ENCODE measurements at places on chromosomes 11 and 22. TPM values are rescaled to one million over a fixed set of nuclear protein-coding genes. Genes with fewer than 3 reads are reported as not detected.
A peak's percentile ranks its signal among the peaks of the same experiment; 100 is the strongest.

DNA sequence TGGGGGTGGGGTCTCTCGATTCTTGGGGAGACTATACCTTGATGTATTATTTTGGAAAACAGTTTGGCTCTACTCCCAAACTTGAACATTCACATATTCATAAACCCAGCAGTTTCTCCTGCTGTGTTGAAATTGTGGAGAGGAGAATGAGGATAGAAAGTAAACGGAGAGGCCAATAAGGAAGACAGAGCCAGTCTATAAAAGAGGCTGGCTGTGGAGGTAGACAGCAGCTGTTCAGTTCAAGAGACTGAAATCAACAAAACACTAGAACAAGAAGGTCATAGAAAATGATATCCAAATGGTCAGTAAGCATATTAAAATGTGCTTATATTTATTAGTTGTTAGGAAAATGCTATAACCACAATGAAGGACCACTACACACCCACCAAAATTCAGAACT is 1.9 kb upstream of the MOGAT2 start:
- no peak overlapping the region for H3K4me3 ChIP-seq
- no peaks in the 10 kb centered on the region for H3K4me1 ChIP-seq
- H3K36me3 ChIP-seq, result no peaks in the 10 kb centered on the region
- no peak for DNase-seq
- H3K27ac ChIP-seq, result no peak overlapping the region
- H3K27me3 ChIP-seq, result no peaks in the 10 kb centered on the region

GRCh38 chr22:45446216-45446615 is 32.7 kb downstream of the RIBC2 start:
- no peak for DNase-seq
- H3K36me3 ChIP-seq, result no peaks in the 10 kb centered on the region
- H3K4me1 ChIP-seq, result no peaks in the 10 kb centered on the region
- H3K27ac ChIP-seq, result no peak overlapping the region

DNA sequence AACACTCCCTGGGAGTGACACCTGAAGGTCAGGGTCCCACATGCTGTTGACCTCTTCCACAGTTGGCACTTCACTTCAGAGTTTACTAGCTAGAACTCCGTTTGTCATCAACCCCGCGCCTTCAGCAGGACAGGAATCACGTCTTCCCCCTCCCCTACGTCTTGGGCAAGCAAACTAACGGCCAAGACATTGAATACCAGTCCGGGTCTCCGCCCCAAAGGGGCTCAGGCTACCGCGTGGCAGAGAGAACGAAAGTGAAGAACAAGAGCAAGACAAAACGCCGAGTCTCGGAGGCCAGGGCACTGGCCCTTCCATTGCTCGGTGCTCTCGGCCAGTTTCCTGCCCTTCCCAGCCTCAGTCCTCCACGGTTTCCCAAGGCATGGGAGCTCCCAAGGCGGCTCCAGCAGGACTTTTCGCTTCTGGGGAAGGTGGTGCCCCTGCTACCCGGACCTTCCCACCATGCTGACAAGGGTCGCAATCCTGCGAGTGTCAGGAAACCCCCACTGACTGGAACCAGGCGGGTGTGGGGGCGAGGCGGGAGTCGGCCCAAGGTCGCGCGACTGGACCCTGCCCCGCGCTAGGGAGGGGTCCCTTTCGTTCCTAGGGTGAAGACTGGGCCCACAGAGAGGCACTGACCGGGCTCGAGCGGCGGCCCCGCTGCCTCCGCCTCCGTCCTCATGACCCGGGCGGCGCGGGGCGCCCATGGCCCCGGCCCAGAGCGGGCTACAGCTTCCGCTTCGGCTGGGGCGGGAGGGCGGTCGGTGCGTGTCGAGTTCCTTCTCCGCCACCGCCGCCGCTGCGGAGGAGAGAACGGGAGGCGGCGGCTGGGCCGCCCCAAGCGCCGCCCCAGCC is at the start of gene GUCD1:
Gene GUCD1 (minus strand): TSS at position 826 of the 852 bp plus-strand sequence. CDS start 147 bp downstream, at position 679.
- H3K4me1 ChIP-seq, result peaks cover 14% of the 10 kb centered on the region
- peak within 1 kb of the TSS; percentile 99 for H3K27ac ChIP-seq
- no peaks in the 10 kb centered on the region for H3K27me3 ChIP-seq
- DNase-seq, result no peak
- peak within 1 kb of the TSS; percentile 83 for H3K4me3 ChIP-seq
- H3K36me3 ChIP-seq, result no peaks in the 10 kb centered on the region

INPPL1 gene
- 50.0 TPM for total RNA-seq

SLC15A3 gene
- total RNA-seq, result 12.9 TPM

- H3K36me3 ChIP-seq, result no peaks in the 10 kb centered on the region
- H3K27ac ChIP-seq, result no peak overlapping the region
- no peaks in the 10 kb centered on the region for H3K4me1 ChIP-seq
These were observed 10.0 kb upstream of the TPBGL start for GRCh38 chr11:75230621-75231020.

GRCh38 chr11:120798854-120799253 is 225.0 kb upstream of the TBCEL start:
- DNase-seq, result no peak
- no peaks in the 10 kb centered on the region for H3K4me1 ChIP-seq
- no peaks in the 10 kb centered on the region for H3K36me3 ChIP-seq
- H3K4me3 ChIP-seq, result no peak overlapping the region
- H3K27me3 ChIP-seq, result no peaks in the 10 kb centered on the region
- H3K27ac ChIP-seq, result no peak overlapping the region

MOV10L1 gene
- total RNA-seq, result 1.8 TPM

DNA sequence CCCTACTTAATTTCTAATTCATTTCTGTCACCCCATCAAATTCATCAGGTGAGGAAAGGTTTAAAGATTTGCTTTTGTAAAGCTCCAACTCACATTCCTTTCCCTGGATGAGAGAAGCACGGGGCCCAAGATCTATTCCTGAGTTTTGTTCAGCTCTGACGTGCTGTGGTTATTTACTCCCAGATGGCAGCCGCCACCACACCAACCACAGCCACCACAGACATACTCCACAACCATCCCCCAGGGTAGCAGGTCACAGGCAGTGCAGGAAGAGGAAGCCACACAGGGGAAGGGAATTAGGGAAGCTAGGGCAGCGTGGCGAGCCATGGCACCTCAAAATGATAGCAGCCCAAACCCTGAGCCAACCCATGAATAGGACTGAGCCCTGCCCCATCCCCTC is 63.5 kb upstream of the CSNK2A3 start:
- no peak overlapping the region for H3K27ac ChIP-seq
- H3K4me3 ChIP-seq, result no peak overlapping the region
- no peaks in the 10 kb centered on the region for H3K36me3 ChIP-seq
- H3K27me3 ChIP-seq, result no peaks in the 10 kb centered on the region
- no peaks in the 10 kb centered on the region for H3K4me1 ChIP-seq

Data from uterus (tissue), 4 donors.